ENCODE measurements at places on chromosomes 1 and 21. TPM values are rescaled to one million over a fixed set of nuclear protein-coding genes. Genes with fewer than 3 reads are reported as not detected.

Gene PWP2
- 6.3 TPM for total RNA-seq

Gene TCHHL1
- total RNA-seq, result not detected

Gene DNAJC6
- total RNA-seq, result 28.5 TPM

Gene ASAP3
- total RNA-seq, result 22.0 TPM

Gene TGFB2
- total RNA-seq, result 39.6 TPM

Gene STPG1
- total RNA-seq, result 13.0 TPM

Gene KMO
- total RNA-seq, result 1.5 TPM

Gene FABP3
- not detected for total RNA-seq

Gene OR6K3
- total RNA-seq, result not detected

Gene CAPN9
- not detected for total RNA-seq

Gene HFM1
- not detected for total RNA-seq

Gene RYR2
- total RNA-seq, result not detected

Gene OR2T35
- not detected for total RNA-seq

Gene WARS2
- 12.1 TPM for total RNA-seq

Gene BRDT
- total RNA-seq, result not detected

Gene FCRLB
- total RNA-seq, result 1.1 TPM

Gene CR1
- 0.17 TPM for total RNA-seq

Gene PYHIN1
- total RNA-seq, result not detected

Gene RBP7
- 0.50 TPM for total RNA-seq

Gene C8A
- not detected for total RNA-seq

Gene TMEM200B
- total RNA-seq, result 0.33 TPM
